Right atrium auricular region (tissue), 2 donors: ENCODE measurements at places on chromosomes 11 and 22. TPM values are rescaled to one million over a fixed set of nuclear protein-coding genes. Genes with fewer than 3 reads are reported as not detected.

The OTOG gene
- total RNA-seq = not detected

The NCAM1 gene
- total RNA-seq = 225 TPM

The DEPDC7 gene
- 0.51 TPM for total RNA-seq

The KRTAP5-9 gene
- total RNA-seq = not detected

The ADM2 gene
- total RNA-seq = not detected

The SCUBE2 gene
- 0.63 TPM for total RNA-seq

The TTLL12 gene
- total RNA-seq = 11.4 TPM

The SGSM1 gene
- total RNA-seq = 13.9 TPM

The PGM2L1 gene
- total RNA-seq = 2.3 TPM

The KIF18A gene
- total RNA-seq = 0.43 TPM

The OR51E2 gene
- total RNA-seq = 0.15 TPM

The HBB gene
- total RNA-seq = 1,514 TPM

The TRIM51 gene
- not detected for total RNA-seq

The OOSP4B gene
- not detected for total RNA-seq

The SLN gene
- 1,160 TPM for total RNA-seq

The KCNE3 gene
- total RNA-seq = 3.3 TPM

The MAP6 gene
- total RNA-seq = 8.1 TPM

The GRM5 gene
- total RNA-seq = not detected

The FUT4 gene
- 3.4 TPM for total RNA-seq

The CSKMT gene
- 3.7 TPM for total RNA-seq

The KRTAP5-8 gene
- not detected for total RNA-seq

The NFAM1 gene
- 0.74 TPM for total RNA-seq

The RTN4R gene
- total RNA-seq = 2.0 TPM

The PARVG gene
- 2.1 TPM for total RNA-seq

The NRGN gene
- 2.8 TPM for total RNA-seq

The OR5L1 gene
- not detected for total RNA-seq

The TREH gene
- not detected for total RNA-seq

The UVRAG gene
- 13.9 TPM for total RNA-seq

The CRACR2B gene
- total RNA-seq = 15.6 TPM

The OR6A2 gene
- total RNA-seq = not detected

The UBQLN3 gene
- not detected for total RNA-seq

The NAA40 gene
- total RNA-seq = 25.5 TPM

The WT1 gene
- total RNA-seq = 8.1 TPM

The SYT13 gene
- total RNA-seq = 11.4 TPM

The UPB1 gene
- total RNA-seq = 1.7 TPM

The OR10D3 gene
- total RNA-seq = not detected

The SLC22A25 gene
- not detected for total RNA-seq

The ARHGEF17 gene
- total RNA-seq = 59.9 TPM

The PRR33 gene
- 0.33 TPM for total RNA-seq

The SLC2A11 gene
- 10.6 TPM for total RNA-seq

The EHD1 gene
- 34.1 TPM for total RNA-seq

The MPZL2 gene
- 16.8 TPM for total RNA-seq

The PIH1D2 gene
- total RNA-seq = 1.2 TPM

The MUC5AC gene
- not detected for total RNA-seq

The GAB4 gene
- total RNA-seq = not detected

The OR8G5 gene
- total RNA-seq = not detected

The HARBI1 gene
- 2.3 TPM for total RNA-seq

The CARNS1 gene
- total RNA-seq = 9.7 TPM

The C11orf71 gene
- total RNA-seq = 10.2 TPM

The TBX1 gene
- not detected for total RNA-seq

The IFITM1 gene
- 82.3 TPM for total RNA-seq

The ACTN3 gene
- total RNA-seq = not detected

The SLC22A6 gene
- total RNA-seq = not detected

The CDC42BPG gene
- total RNA-seq = 0.33 TPM
